Stimulated activated CD8-positive, alpha-beta memory T cell treated with anti-CD3 and anti-CD28 coated beads, Interleukin-4, amount 100 ng/mL, for 1 hour (primary cell): ENCODE measurements at places on chromosomes 3 and 15.

GRCh38 chr3:60403866-60404265 is 847.4 kb downstream of the FHIT start:
- no peak for DNase-seq

- DNase-seq = no peak
Observed at GRCh38 chr3:98574132-98574531, 19.3 kb downstream of the CPOX start.

DNA sequence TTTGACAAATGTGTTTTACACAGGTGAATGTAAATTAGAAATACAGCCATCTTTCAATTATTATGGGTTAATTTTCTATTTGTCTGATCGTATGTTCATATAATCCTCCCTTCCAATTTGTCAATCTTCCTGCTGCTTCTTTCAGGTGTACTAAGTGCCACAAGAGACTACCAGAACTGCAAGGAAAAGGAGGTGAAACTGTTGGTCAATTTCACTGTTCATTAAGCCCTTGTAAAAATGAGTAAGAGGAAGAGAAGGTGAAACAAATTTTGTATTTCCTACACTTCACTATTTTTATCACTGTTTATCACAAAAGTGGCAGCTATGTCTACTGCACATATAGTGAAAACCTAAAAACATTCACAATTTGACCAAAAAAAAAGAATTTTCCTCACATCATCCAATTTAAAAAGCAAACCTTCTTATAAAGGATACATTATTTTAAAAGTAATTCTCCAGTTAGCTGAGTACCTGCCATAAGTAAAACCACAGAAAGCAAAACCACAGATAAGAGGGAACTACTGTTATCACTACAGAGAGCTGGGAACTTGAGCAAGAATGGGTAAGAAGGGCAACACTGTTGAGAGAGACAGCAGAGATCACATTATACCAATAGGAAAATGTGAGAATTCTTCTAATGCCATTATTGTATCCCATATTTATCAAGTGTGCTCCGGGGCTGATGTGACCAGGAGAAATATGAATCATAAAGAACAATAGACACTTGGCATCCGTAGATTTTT is 163.0 kb downstream of the TBC1D5 start:
- DNase-seq = no peak

GRCh38 chr3:32411442-32411841 is 19.8 kb downstream of the CMTM7 start:
- no peak for DNase-seq

DNA sequence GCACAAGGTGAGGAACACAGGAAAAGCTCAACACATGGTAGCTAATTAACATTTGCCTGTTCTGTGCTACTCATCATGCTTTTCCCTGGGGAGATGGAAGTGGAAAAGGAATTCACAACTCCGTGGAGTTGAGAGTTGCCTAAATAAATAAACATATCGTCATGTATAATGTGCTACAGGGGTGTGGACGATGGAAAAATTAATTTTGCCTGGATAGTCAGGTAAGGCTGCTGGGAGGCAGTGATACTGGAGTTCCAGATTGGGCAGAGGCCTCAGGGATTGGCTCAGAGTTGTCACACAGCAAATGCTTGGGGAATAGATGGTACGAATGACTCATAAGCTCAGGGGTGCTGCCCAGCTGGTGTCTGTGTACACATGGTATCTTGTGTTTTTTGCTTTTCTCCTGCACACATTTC is 3.1 kb upstream of the ABHD6 start:
- DNase-seq = no peak

GRCh38 chr3:185726254-185726967 is 98.4 kb downstream of the IGF2BP2 start:
- DNase-seq = no peak

GRCh38 chr3:134904776-134905646 is 110.0 kb downstream of the EPHB1 start:
- DNase-seq = no peak

- DNase-seq = no peak
Observed at GRCh38 chr3:9036404-9037131, 73.3 kb upstream of the RAD18 start.

DNA sequence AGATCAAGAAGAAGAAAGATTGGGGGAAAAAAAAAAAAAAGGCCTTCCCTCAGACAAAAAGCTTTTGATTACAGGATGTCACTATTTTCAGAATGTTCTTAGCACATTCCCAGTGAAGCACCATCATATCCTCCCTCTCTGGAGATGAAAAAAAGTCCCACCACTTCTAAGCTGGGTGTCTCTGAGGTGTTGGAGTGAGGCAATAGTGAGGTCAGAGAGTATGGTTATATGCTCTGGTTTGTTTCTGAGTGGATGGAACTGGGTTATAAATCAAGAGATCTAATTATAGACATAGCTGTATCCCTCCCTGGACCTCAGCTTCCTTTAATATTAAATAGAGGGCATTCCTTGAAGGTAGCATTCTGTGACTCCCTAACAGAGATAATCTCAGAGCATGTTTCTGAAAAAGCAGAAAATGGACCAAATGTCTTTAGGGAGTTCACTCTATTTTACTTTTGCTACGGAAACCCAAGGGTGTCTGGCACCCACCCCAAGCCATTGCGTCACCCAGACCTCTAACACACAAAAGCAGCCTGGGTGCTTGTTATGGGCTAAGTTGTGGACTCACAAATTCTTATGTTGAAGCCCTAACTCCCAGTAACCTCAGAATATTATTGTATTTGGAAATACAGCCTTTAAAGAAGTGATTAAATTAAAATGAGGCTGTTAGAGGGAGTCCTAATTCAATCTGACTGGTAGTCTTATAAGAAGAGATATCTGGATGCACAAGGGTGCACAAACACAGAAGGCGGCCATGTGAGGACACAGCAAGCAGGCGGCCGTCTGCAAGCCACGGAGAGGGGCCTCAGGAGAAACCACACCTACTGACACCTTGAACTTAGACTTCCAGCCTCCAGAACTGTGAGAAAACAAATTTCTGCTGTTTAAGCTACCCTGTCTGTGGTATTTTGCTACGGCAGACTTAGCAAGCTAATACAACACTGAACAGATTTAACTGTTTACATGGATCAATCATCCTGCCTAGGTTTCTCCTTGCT is 81.5 kb downstream of the MB21D2 start:
- DNase-seq = no peak

DNA sequence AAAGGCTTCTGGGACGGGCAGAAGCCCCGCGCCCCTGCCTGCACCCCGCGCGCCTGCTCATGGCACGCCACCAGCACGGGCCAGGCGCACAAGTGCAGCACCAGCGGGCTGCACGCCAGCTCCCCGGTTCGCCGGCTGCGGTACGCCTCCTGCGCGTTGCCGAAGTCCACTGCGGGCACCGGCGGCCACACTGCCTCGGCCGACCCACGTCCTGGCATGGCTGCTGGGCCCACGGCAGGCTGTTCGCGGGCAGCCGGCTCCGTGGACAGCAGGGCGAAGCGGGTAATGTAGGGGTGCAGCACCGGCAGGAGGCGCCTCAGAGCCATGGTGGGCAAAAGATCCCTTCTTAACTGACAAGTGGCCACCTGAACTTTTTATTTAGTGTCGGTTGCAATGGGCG is 34.8 kb downstream of the MCCC1 start:
- DNase-seq = no peak

DNA sequence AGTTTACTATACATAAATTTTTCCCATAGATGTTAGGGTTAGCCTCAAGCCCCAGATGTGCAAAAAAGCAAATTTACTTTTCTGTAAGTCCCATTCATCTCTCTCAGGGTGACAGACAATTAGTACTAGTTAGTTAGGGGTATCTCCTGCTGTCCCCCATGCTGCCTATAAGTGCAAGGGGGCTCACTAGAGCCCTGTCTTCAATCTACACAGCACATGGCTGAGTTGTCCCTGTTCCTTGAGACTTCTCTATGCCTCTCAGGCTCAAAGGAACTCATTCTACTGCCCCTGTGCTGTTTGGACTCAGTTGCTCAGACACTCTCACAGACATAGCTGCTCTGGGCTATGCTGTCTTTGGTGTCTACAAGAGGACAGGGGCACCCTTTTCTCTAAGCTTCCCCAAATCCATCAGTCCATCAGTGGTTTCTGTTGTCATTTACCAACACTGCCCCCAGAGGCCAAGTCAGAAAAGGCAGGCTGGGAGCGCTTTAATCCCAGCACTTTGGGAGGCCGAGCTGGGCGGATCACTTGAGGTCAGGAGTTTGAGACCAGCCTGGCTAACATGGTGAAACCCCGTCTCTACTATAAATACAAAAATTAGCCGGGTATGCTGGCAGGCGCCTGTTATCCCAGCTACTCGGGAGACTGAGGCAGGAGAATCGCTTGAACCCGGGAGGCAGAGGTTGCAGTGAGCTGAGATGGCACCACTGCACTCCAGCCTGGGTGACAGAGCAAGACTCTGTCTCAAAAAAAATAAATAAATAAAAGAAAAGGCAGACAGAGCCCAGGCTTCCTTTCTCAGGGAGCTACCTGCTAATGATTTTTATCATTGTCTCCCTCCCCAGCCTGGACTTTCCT is 31.4 kb upstream of the PRTG start:
- no peak for DNase-seq

DNA sequence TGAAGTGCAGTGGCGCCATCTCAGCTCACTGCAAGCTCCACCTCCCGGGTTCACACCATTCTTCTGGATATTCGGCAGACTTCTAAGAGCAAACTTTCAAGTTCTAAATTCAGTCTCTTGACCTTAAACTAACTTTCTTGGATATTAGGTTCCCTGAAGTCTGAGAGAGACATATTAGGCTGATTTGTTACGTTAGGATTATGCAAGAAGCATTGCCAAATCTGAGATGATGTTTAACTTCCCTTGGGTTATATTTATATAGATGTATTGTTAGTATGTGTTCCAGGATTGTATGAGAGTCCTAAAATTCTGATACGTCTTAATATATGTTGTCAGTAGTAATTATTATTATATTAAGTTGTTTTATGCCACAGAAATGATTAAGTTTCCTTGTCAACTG is 80.1 kb downstream of the SLC6A1 start:
- DNase-seq = no peak

GRCh38 chr15:101522091-101522490 is 32.6 kb upstream of the PCSK6 start:
- DNase-seq = no peak

- DNase-seq = no peak
Observed at GRCh38 chr15:38864827-38865581, 300.4 kb upstream of the RASGRP1 start.

DNA sequence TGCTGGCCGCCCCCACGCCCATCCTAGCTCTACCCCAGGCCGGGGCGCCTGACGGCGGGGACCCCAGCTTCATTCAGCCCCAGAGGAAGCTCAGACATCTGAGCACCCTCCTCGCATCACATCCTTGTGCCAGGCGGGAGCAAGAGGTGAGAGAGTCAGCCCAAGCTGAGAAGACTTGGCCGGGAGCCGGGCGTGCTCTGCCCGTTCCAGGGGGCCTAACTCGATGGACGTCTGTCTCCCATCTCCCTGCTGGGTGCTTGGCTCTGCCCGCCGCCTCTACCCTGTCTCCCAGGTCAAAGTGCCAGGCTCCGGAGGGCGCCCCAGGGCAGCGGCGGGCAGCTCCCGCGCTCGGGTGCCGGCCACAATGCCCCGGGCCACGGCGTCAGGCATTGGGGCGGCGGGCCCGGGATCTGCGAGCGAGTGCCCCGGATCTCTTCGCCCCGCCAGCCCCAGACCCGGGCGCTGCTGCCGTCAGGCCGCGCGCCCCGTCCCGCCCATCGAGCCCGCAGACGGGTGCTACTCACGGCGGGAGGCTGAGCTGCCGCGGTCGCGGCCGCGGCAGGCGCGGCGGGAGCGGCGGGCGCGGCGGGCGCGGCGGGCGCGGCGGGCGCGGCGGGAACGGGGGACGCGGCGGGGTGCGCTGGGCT is 388 bp downstream of the DAPK2 start:
- DNase-seq = no peak

DNA sequence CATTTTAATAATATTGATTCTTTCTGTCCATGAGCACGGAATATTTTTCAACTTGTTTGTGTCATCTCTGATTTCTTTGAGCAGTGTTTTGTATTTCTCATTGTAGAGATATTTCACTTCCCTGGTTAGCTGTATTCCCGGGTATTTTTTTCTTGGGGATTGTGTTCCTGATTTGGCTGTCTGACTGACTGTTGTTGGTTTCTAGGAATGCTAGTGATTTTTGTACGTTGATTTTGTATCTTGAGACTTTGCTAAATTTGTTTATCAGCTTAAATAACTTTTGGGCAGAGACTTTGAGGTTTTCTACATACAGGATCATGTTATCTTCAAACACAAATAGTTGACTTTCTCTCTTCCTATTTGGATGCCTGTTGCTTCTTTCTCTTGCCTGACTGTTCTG is 418.8 kb upstream of the ALCAM start:
- no peak for DNase-seq

DNA sequence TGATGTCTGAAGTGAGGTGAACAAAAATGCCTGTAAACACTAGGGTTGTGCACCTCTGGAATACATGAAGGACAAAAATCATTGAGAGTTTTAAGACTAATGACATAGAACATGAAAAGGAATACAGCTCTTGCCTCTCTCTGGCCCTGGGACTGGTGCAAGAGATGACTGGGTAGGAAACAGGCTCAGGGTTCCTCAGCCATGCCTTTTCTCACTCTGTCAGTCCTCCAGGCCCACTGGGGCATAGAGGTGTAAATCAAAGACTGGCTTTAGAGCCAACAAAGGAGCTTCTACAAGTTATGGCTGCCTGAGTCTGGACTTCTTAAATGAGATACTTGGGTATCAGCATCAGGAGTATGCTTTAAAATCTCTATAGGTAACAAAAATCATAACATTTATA is 554.7 kb upstream of the KCNMB2 start:
- DNase-seq = no peak

DNA sequence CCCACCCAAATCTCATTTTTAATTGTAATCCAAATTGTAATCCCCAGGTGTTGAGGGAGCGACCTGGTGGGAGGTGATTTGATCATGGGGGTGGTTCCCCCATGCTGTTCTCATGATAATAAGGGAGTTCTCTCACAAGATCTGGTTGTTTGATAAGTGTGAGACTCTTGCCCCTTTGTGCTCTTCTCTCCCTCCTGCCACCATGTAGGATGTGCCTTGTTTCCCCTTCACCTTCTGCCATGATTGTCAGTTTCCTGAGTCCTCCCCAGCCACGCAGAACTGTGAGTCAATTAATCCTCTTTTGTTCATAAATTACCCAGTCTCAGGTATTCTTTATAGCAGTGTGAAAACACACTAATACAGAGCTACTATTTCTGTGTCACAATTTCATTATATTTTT is 88.7 kb downstream of the NCEH1 start:
- DNase-seq = no peak

DNA sequence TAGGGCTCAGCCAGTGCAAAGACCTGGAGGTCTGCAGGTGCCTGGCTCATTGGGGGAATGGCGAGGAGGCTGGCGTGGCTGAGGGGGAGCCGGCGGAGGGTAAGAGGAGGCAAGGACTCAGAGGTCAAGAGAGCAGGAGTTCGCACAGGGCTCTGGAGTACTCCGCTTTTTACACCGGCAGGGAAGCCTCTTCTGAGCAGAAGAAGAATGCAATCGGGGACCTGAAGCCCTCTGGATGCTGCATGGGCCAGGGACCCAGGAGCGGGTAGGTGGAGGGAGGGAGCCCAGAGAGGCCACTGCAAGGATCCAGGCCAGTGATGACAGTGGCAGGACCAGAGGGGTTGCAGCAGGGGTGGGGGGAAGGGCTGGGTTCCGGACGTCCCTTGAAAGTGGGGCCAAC is 70.4 kb upstream of the TAMM41 start:
- no peak for DNase-seq

- no peak for DNase-seq
Observed at GRCh38 chr3:5874931-5875341, 687.4 kb downstream of the EDEM1 start.
